Nucleus accumbens (tissue), 56 donors: ENCODE measurements at places on chromosomes 5 and 9.

DNA sequence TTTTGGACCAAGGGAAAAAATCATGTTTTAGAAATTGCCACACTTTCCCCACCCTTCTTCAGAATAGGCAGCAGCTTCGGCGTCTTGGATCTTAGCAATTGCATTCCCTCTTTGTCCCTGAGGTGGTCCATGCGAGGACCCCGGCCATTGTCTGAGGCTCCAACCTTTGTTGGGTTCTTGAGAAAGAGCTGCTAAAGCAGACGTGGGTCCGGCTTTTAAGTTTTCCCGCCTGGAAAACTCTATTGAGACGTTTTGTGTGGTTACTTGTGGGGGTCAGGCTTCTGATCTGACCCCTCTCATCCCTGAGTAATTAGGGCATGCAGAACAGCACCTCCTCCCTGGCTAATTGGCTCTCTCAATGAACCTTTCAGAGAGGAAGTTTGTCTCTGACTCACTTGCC is 509.6 kb upstream of the TNC start:
- no peak for DNase-seq

- no peak for DNase-seq
Observed at GRCh38 chr9:134539586-134540194, 101.9 kb upstream of the COL5A1 start.

- DNase-seq: no peak
Observed at GRCh38 chr5:143826951-143827444, 15.0 kb downstream of the HMHB1 start.

GRCh38 chr5:20590356-20590755 is 602.4 kb upstream of the CDH18 start:
- DNase-seq: no peak

DNA sequence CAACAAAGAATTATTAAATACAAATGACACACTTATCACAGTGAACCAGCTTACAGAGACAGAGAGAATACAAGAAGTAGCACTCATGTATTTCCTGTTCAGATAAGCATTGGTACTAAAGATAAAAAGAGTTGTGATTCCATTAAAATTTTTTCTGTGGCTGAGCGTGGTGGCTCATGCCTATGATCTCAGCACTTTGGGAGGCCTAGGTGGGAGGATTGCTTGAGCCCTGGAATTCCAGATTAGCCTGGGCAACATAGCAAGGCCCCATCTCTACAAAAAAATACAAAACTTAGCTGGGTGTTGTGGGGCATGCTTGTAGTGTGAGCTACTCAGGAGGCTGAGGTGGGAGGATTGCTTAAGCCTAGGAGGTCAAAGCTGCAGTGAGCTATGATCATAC is 32.9 kb downstream of the FCHO2 start:
- DNase-seq: no peak

DNA sequence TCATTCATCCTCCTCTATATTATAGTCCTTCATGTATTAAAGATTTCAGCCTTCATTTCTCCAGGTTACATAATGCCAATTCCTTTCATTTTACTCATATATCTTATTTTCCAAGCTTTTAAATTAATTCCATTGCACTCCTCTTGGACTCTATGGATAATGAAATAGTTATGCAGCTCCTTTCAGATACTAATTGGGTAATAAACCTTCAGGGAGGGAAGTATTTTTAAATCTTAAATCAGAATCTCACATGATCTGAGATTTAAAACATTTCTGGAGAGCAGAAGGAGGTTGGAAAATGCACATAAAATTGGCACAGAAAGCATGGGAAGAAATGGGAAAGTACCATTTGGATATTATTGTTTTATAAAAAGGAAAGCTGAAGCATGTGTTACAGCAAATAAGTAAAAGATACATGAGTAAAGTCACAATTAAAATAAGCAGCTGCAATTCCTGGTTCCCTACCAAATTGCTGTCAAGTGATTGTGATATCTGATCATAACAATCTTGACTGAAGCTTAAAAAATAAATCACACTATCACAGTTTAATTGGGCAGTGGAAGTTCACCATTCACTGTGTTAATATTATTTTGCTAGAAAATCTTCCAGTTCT is 257.9 kb upstream of the NREP start:
- DNase-seq: no peak
